ENCODE measurements at places on chromosomes 11 and 22.

GRCh38 chr11:67613960-67614715 is 7.4 kb downstream of the NDUFV1 start:
- peak; percentile 74 for DNase-seq

- no peak for DNase-seq
Observed at GRCh38 chr11:33324302-33324985, 67.3 kb downstream of the HIPK3 start.

DNA sequence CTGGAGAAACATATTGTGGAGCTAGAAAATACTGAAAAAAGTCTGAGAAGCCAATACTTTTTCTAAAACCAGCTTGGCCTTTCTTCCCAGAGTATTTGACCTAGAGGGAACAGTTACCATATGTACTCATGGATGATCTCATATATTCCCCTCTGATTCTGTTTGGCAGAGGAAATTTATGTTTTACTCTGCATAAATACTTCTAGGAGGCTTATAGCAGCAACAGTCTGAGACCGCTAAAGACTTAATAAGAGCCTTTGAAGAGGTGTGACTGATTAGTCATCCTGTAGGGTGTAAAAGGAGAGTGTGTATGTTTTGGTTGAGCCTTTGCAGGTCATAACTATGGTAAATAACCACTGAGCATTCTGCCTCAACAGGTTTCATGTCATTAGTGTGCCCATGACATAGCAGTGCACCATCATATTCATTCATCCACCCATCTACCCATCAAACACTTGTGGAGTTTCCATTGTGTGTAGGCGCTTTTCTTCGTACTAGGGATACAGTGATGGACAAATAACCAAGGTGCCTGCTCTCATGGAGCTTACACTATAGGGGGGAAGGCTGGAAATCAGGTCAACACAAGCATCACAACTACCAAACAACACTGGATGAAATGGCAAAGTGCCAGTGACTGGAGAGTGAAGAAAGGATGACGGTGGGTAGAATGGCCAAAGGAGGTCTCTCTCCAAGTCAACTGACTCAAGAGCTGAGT is 44.5 kb downstream of the TRAF6 start:
- no peak for DNase-seq

DNA sequence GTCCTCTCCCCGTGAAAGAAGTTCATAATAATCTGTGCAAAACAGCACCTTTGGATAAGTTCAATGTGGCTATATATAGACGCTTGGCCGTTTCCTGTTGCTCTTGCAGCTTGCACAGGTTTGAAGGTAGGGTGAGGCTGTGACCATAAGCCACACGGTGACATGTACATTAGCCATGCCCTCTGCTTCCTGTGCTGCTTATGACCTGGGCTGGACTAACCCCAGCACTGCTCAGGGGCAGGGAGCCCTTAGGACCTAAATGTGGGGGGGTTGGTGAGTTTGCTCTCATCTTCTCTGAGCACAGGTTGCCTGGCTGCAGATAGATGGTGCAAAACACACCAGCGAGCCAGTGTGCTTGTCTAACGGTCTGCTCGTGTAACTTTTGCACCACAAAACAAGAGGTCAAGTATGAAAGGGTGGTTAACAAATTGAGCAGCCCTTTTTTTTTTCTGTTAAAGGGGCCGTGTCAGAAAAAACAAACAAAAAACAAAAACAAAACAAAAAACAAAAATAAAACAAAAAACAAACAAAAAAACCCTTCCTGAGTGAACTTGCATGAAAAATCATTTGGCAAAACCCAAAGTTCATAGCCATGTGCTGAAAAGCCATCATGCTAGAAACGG is 37.3 kb downstream of the FLI1 start:
- no peak for DNase-seq

DNA sequence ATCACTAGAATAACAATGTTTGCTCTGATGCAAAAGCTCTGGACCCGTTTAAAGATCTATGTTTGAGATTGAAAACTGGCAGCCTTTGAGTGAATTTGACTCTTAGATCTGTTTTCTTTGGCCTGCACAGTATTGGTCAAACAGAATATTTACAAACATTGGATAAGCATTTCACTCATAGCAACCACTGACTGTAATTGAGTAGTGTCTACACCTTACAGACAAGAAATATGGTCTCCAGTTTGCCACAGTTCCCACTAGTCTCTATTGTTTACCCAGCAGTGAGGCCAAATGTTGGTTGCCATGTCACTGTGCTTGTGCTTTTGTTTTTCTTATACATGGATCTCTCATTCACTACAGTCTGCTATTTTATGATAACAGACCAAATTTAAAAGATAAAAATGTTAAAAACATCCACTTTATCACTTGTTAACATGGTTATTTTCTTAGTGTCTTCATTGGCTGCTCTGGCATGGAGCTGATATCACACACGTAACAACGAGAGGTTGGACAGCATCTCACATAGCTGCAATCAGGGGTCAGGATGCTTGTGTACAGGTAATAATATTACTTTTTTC is 12.2 kb downstream of the ANKRD42 start:
- no peak for DNase-seq

- DNase-seq, result no peak
Observed at GRCh38 chr22:29890760-29891159, 7.8 kb downstream of the MTMR3 start.

DNA sequence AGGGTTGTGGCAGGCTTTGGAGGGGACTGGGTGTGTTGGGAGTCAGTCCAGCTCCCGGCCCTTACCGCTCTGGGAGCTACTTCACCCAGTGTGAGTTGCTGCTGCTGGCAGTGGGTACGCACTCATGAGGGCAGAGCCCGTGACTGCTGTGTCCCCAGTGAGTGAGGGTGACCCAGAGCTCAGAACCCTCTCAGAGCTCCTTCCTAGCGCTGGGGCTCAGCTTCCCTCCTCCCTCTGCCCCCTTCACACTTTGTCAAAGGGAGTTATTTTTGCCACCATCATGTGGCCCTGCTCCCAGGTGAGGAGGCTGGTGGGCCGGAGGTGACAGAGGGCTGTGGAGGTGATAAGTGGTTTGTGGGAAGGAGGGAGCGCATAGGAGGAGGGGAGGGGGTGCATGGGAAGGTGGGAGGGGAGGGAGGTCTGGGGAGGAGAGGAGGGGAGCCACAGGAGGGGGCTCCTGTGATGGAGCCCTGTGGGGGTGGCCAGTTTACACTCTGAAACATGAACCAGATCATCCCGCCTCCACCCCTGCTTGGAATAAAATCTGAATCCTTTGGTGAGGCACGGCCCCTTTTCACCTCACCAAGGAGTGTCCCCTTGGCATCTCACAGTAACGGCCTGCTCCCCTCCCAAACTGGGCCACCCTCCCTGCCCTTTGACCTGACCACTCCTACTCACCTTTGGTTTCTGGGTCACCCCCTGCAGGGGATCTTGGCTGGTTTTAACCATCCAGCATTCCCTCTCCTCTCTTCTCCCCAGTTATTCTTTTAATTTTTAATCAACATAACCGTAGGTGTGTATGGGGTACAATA is 9.9 kb downstream of the NDUFV1 start:
- DNase-seq, result no peak

GRCh38 chr11:112795142-112795815 is 165.9 kb upstream of the NCAM1 start:
- DNase-seq, result no peak

- DNase-seq, result no peak
Observed at GRCh38 chr22:33300165-33300564, 242.0 kb upstream of the SYN3 start.

DNA sequence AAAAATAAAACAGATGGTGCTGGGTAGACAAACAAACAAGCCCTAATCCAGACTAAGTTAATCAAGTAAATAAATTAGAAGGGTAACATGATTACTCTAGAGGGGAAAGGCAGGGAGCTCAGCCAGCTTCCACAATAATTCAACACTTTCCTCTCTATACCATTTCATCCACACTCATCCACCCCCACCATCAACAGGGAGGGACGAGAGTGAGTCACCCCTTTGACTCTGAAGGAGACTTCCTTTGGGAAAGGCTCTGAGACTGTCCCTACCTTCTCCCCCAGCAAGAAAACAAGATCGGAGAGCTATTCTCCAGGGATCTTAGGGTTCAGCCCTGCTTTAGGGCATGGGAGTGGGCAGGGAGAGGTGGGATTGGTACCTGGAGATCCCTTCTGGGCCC is 33.1 kb downstream of the TRIM66 start:
- no peak for DNase-seq

GRCh38 chr22:49994361-49995040 is 18.1 kb downstream of the IL17REL start:
- DNase-seq, result no peak

DNA sequence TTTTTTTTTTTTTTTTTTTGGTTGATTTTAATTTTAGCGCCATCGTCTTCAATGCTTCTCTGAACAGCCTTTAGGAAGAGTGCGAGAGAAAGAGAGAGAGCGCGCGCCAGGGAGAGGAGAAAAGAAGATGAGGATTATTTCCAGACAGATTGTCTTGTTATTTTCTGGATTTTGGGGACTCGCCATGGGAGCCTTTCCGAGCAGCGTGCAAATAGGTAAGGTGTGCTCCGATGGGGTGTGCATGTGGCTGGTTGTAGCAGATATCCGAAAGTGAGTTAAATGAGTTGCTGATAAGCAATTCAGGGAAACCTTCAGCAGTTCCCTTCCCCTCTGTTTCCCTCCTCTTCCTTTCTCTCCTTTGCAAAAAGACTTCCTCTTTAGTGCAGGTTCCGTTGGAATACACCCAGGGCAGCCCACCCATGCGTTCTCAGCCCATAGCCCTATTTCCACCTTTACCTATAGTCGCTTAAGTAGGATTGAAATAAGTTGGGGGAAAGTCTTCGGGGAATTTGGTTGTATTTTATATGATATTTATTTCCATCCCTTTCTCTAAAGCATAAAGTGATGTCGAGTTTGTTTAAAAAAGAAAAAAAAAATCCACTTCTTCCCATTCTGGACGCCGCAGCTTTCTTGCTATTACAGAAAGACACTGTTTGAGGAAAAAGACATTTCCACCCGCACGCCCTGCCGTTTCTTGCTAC is 1.1 kb downstream of the GRIA4 start:
- DNase-seq, result no peak
